ENCODE measurements at places on chromosomes 5 and 9.
A peak's percentile ranks its signal among the peaks of the same experiment; 100 is the strongest.

- DNase-seq: no peak
Measured at GRCh38 chr9:26706223-26706622, 186.4 kb downstream of the CAAP1 start.

DNA sequence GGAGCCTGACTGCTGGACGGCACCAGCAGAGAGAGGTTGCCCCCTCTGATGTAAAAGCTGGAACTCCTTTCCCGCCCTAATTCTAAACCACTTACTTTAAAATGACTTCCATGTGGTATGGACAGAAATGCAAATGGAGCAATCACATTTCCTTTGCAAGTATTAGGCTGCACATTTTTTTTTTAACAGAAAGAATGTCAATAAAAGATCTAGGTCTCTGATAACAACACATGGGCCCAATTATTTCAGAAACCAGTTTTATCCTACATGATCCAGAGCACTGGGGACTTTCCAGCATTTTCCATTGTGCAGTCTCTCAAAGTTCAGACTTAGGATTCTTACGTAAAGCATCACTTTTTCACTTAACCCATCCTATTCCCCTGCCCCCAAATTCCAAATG is 203.7 kb downstream of the NXNL2 start:
- no peak for DNase-seq

DNA sequence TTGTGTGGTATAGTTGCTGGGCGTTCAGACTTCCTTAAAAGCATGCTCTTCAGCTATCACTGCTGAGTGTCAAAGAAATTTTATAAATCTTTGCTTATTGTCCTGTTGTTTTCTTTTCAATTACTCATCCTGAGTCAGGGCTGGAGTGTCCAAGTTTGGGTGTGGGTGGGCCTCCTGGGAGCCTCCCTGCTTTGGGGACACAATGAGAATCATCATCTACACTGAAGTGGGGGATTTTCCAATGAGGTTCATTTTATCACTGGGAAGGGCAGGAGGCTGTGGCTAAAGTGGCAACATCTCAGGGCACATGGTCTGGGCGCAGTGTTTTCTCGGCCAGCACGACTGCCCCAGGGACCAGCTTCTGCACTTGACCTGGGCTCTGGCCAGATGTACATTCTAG is 19.5 kb downstream of the GFPT2 start:
- DNase-seq: no peak

GRCh38 chr5:53261245-53261644 is 151.7 kb upstream of the MOCS2 start:
- no peak for DNase-seq

DNA sequence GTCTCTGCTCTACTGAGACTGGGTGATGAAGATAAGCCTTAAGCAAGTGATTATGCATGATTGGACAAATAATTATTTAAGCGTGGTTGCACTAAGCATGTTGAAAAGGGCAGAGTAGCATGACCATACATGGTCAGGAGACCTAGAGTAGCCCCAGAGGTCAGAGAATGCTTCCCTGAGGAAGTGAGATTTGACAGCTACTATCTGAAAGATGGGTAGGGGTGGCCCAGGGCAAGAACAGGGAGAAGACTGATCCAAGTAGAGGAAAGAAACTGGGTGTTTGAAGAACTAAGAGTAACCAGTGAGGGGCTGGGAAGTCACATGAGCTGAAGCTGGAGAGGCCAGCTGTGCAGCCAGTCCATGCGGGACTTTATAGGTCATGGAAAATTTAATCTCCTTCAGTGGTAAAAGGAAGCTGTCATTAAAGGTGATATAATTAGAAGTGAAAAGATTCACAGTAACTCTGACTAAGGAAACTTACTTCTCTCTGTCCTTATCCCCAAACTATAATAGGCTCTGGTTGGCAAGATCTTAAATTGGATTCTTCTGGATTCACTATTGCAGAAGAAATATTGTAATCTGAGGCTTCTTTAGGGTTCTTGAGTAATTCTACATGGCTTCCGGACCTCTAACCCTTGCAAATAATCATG is 35.2 kb downstream of the YIPF5 start:
- DNase-seq: no peak

- no peak for DNase-seq
Measured at GRCh38 chr5:14675865-14676300, 11.4 kb downstream of the OTULIN start.

- no peak for DNase-seq
Measured at GRCh38 chr5:169944922-169945680, 35.2 kb downstream of the INSYN2B start.

DNA sequence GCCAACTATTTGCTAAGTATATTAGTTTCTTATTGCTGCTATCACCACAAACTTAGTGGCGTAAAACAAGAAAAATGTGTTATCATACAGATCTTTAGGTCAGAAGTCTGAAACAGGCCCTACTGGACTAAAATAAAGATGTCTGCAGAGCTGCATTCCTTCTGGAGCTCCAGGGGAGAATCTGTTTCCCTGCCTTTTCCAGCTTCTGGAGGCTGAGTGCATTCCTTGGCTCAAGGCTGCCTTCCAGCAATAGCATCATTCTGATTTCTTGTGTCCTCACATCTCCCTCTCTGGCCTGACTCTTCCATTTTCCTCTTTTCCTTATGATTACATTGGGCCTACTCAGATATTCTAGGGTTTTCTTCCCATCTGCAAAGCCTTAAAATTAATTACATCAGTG is 15.9 kb downstream of the MAN2A1 start:
- DNase-seq: no peak

DNA sequence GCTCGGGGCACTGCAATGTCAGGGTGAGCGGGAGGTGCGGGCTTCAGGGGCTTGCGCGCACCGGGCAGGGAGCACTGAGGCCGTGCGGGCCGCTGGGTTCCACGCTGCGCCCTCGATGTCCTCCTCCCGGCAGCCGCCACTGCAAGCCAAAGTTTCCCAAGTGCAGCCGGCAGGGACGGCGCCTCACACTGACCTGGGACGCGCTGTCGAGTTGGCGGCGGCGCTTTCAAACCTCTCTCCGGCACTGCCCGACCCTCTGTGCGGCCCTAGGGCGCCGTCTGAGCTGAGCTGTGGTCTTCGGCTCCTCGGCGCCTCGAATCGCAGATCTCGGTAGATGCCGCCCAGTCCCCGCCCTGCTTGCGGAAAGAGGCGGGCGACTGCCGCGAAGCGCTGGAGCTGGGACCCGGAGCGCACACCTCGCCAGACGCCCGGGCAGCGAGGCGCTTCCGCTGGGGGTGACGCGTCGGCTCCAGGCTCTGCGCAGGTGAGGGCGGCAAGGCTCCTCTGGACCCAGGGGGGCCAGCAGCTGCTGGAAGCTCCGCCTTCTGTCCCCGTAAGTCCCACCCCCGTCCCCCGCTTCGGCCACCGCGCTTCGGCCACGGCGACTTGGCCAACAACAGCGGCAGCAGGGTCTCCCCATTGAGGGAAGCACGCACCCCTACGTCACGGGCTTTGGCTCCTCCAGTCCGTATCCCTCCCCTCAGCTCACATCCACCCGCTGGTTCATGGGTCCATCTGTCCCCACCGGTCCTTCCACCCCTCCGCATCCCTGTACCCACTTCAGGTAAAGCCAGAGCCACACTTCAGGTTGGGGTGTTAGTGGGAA is at the start of gene ANKRD34B:
Gene ANKRD34B, minus strand, starts transcription at position 320 of the 826 bp plus-strand sequence. CDS start 10,261 bp downstream, outside the sequence.
- DNase-seq: peak; percentile 43

DNA sequence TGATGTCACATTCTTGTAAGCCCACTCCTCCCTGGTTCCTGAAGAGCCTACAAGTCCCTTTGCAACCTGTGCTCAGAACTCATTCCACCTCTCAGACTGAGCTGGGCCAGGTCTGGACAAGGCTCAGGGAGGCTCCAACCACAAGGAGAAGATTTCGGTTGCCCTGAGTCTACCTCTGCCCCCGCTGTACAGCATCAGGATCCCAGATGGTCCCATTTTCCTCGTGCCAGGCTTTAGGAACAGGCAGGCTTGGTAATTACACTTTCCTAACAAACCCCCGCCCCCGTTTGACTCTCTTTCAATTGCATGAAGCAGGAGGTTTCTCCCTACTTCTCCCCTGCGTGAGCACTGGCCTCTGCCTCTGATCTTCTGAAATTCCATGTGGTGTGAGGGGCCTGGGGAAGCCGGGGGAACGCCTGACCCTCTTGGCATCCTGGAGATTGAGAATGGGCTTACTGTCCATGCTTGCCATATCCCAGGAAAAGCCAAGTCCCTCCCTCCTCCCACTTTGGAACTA is 86.9 kb upstream of the CTNNA1 start:
- DNase-seq: no peak

- DNase-seq: no peak
Measured at GRCh38 chr9:101254733-101255433, 129.9 kb downstream of the BAAT start.

DNA sequence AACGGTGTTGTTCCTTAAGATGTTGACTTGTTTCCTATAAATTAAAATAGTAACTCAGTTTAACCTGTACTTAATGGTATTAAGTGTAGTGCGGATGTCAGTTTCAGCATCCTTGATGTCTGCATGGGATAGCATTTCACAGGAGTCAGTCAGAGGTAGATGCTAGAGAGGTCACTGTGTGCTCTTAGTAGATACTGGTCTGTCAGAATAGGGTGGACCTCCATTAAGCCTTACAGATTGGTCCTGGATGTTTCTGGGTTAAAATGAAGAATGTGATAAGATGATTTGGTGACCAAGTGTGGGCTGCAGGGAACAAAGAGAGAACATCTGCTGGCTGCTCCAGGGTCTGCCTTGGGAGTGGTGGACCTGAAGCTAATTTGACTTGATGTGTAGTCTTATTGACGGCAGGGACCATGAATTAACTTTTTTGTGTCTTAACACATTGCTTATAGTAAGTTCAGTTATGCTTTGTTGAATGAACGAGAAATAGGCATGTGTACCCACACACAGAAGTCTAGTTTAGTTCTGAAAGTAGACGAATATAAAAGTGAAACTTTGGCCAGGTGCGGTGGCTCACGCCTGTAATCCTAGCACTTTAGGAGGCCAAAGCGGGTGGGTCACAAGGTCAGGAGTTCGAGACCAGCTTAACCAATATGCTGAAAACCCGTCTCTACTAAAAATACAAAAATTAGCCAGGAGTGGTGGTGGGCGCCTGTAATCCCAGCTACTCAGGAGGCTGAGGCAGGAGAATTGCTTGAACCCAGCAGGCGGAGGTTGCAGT is 12.5 kb downstream of the RAB24 start:
- DNase-seq: no peak

DNA sequence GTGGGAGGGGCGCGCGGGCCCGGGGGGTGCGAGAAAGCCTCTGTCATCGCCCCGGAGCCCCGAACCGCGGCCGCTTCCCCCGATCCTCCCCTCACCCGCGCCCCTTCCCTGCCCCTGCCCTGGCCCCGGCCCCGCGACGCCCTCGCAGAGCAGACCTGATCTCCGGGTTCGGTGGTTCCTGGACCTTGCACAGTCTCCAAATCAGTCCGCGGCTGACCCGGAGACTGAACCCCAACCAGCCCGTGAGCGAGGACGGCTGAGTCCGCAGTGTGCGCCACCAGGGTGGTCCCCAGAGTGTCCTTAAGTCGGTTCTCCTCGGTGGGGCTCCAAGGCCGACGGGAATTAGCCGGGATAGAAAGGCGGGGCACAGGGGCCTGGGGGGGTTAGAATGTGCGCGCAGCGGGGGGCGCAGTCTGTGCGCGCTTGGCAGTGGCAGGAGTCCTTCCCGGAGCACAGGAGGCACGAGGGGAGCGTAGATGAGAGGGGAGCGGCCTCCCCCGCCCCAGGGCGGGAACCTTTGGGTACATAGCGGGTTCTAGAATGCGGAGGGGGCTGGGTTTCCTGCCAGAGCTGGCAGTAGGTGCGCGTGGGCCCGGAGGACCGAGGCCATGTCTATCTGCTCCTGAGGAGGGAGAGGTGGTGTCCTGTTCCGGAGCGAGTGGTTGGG is 779 bp downstream of the PKN3 start:
- no peak for DNase-seq

DNA sequence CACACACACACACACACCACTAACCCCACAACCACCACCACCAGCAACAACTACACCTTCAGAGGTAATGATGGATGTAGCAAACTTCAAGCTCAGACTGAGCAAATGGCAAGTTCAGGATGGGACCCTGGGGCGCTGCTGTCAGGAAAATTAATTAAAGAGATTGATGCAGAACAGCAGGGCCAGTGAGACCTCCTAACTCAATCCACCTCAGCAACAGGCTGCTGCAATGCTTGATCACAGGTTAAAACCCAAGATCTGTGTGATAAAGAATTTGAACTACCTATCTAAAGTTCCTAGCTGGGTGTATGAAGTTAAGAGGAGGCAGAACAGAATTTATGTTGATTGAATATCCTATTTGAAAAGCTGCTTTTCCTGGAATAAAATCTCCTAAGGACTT is 140.3 kb upstream of the FER start:
- DNase-seq: no peak

GRCh38 chr5:71861682-71862081 is 142.6 kb downstream of the CARTPT start:
- no peak for DNase-seq

DNA sequence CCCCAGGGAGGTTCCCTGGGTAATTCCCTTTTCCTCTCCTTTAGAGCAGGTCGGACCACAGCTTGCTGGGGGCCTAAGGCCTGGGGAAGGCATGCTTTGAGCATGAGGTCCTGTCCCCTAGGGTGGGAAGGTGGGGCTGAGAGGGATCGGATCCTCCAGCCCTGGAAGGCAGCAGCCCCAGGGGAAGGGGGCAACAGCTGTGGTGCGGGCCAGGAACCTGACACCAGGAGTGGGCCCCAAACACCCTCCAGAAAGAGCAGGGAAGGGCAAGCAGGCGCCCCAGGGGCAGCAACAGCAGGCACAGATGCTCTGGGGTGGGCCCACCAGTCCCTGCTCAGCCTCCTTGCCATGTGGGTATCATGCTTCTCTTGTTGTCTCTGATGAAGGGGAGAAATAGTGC is 3.2 kb upstream of the CORO2A start:
- no peak for DNase-seq

- no peak for DNase-seq
Measured at GRCh38 chr5:61329550-61330128, 2.4 kb upstream of the ZSWIM6 start.

GRCh38 chr5:9466697-9467096 is 79.2 kb downstream of the SEMA5A start:
- no peak for DNase-seq

GRCh38 chr5:116982035-116982434 is 407.4 kb upstream of the SEMA6A start:
- no peak for DNase-seq

GRCh38 chr5:147522435-147522834 is 12.6 kb upstream of the DPYSL3 start:
- no peak for DNase-seq

- DNase-seq: peak; percentile 17
Measured at GRCh38 chr9:137694962-137695875, 76.4 kb downstream of the EHMT1 start.

- no peak for DNase-seq
Measured at GRCh38 chr5:93070938-93071337, 510.1 kb downstream of the NR2F1-AS1 start.

- no peak for DNase-seq
Measured at GRCh38 chr5:96687812-96688453, 25.8 kb downstream of the CAST start.
